CD4-positive, alpha-beta T cell treated with Interleukin-15 for 4 hours (primary cell): ENCODE measurements at places on chromosomes 7 and 10.
A peak's percentile ranks its signal among the peaks of the same experiment; 100 is the strongest.

DNA sequence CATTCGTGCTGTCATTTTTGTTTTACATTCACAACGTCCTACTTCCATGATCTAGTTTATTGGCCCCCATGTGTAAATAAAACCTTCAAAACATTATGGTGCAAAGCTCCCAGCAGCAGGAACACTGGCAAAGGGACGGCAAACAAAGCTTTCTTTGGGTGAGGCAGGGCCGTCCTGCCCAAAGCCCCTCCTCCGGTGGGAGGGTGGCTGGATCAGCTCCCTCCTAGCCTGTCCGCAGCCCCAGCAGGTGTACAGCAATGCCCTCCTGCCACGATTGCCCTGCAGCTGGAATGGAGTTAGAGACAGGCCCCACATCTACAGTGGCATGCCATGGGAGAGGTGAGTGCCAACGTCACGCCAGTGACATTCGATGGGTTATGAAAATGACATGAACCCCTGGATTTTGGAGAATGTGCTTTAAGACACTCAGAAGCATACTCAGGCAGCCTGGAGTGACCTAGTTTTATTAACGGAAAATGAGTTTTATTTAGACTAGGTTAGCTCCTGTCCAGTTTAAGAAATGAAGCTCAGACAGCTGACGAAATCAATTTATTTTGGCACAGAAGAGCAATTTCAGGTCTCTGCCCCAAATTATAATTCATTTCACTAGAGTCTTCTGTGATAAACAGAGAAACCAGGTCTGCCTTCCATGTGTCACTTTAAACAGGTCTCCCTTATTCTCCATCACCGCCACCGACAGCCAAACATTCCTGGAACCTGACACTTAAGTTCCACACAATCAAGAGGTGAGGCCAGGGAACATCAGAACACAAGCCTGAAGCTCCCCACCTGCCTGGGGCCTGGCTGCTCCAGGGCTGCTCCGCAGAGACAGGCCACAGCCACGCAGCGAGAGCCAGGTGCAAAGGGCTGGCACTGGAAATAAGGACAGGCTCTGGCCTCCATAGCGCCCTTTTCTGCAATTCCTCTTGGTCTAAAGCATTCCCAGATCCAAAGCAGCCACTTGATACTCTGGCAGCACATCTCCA, 50.1 kb downstream of the VOPP1 start:
- no peak for DNase-seq

DNA sequence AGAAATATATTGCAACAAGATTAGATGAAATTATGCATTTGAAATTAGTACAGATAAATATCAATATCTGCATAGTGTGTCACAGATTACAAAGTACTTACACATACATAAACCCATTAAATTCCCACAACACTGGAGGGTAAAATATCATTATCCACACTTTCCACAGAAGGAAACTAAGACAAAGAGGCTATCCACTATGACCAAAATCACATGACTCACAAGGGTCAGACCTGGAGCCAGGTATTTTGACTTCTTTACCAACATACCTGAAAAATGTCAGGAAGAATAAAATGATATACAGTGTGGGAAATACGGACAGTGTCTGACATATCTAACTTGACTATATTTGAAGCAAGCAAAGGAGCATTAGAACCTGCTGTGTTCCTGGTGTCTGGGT, 34.1 kb downstream of the HYCC1 start:
- DNase-seq = no peak

DNA sequence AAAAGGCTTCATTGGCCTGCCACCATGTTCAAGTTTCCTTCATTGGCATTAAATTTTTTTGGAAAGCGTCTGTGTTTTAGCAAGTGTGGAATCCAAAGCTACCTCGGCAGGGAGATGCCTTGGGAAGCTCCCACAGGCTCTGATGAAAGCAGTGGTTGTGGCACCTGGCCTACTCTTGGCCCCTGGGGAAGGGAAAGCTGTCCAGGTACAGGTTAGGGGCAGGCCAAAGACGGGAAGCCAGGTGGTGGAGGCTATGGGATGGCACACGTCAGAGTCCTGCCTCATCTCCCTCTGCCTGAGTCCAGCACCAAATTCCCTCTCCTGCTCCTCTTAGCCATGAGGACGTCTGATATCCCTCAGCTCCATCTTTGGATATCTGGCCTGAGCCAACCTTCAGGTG, 49.7 kb downstream of the C10orf120 start:
- DNase-seq = no peak

- no peak for DNase-seq
Measured at GRCh38 chr7:135109976-135110375, 37.9 kb upstream of the TMEM140 start.

DNA sequence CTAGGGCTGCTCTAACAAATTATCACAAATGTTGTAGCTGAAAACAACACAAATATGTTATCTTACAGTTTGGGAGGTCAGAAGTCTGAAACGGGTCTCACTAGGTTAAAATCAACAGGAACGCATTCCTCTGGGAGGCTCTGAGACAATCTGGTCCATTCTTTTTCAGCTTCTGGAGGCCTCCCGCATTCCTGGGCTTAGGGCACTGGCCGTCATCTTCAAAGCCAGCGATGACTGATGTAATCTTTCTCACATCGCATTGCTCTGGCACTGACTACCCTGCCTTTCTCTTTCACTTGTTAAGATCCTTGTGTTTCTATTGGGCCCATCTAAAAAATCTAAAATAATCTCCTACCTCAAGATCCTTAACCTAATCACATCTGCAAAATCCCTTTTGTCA, 1071.5 kb upstream of the C7orf33 start:
- no peak for DNase-seq

DNA sequence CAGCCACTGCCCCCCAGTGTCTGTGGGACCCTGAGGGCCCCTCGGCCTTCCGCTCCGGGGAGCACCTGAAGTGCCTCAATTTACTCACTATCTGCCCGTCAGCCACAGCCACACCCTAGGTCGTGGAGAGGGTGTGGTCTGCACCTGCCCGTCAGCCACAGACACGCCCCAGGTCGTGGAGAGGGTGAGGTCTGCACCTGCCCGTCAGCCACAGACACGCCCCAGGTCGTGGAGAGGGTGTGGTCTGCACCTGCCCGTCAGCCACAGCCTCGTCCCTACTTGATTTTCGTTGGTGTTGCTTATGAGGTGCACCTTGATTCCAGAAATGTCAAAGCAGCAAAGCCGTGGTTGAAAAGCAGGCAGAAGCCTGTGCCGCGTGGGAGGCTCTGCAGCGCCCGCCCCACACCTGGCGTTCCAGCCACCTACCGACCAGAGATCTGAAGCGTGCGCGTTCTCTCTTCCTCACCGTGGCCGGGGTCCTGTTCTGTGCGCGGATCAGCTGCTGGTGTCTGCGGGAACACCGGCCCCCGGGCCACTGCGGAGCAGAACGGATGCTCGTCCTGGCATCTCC, 101.6 kb downstream of the DYNC2I1 start:
- peak; percentile 35 for DNase-seq

GRCh38 chr7:146414937-146415336, 298.3 kb downstream of the CNTNAP2 start:
- no peak for DNase-seq

- DNase-seq = no peak
Measured at GRCh38 chr7:76246804-76247389, 45.2 kb downstream of the SRRM3 start.

DNA sequence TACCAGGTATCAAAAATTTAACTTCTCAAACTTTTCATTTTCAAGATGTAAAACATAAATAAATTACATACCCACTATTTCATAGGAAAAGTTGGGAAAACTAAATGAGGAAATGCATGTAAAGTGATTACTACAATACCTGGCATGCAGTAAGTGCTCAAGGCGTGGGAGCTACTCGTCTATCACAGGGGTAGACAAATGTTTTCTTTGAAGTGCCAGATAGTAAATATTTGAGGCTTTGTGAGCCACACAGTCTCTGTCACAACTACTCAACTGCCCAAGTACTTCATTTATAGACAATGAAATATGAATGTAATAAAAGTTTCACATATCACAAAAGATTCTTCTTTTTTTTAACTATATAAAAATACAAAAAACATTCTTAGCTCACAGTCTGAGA, 96.4 kb upstream of the PCGF5 start:
- DNase-seq = no peak

DNA sequence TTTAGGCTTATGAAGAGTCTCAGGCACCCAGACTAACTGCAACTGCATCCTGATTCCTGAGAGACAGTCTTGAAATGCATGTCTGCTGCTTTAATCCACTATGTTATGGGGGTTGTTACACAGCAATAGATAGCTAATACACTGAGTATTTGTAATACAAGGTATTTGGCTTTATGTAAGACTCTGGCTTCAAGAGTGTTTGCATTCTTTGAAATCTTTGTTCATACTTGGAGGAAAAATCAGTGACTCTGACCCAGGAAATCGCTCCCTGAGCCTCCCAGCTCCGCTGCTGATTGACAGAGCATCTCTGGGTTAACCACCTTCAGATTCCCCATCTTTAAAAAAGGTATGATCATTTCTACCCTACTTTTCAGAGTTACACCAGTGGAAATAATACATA, 133.9 kb downstream of the MTPAP start:
- DNase-seq = no peak

DNA sequence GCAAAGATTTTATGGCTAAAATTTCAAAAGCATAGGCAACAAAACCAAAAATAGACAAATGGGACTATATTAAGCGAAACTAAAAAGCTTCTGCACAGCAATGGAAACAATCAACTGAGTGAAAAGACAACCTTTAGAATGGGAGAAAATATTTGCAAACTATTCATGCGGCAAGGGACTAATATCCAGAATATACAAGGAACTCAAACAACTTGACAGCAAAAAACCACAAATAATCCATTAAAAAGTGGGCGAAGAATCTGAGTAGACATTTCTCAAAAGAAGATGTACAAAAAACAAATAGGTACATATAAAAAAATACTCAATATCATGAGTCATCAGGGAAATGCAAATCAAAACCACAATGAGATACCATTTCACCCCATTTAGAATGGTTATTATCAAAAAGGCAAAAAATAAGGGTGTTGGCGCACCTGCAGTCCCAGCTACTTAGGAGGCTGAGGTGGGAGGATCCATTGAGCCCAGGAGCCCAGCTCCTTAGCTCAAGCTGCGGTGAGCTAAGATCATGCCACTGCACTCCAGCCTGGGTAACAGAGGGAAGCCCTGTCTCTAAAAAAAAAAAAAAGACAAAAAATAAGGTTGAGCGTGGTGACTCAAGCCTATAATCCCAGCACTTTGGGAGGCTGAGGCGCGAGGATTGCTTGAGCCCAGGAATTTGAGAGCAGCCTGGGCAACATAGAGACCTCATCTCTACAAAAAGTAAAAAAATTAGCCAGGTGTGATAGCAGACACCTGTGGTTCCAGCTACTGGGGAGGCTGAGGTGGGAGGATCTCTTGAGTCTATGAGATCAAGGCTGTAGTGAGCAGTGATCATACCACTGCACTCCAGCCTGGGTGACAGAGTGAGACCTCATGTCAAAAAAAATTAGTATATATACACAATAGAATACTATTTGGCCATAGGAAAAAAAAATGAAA, 4.2 kb upstream of the CCM2 start:
- DNase-seq = peak; percentile 62

- DNase-seq = no peak
Measured at GRCh38 chr7:46764100-46764936, 817.6 kb downstream of the TNS3 start.

GRCh38 chr10:96339956-96340904, 18.6 kb downstream of the OPALIN start:
- DNase-seq = peak; percentile 31

GRCh38 chr10:97854743-97855142, 5.1 kb downstream of the GOLGA7B start:
- DNase-seq = no peak

DNA sequence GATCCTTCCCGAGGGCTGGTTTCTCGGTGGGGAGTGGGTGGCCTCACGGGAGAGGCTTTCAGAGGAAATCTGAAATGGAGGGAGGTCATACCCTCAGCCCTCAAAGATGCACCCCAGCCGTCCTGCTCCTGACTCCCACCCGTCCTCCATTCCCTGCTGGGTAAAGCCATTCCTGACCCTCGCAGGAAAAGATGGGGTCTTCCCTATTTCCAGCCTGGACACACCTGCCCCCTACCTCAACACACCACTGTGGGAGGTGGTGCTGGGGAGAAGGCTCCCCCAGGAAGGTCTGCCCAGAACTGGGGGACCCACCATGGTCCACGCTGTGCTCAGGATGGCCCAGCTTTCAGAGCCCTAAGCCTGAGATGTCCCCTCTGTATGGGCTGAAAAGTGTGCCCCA, 86.9 kb downstream of the CHST15 start:
- no peak for DNase-seq

GRCh38 chr7:1977876-1978441, 254.8 kb downstream of the MAD1L1 start:
- DNase-seq = no peak

GRCh38 chr7:156191090-156191489, 378.8 kb upstream of the SHH start:
- no peak for DNase-seq

DNA sequence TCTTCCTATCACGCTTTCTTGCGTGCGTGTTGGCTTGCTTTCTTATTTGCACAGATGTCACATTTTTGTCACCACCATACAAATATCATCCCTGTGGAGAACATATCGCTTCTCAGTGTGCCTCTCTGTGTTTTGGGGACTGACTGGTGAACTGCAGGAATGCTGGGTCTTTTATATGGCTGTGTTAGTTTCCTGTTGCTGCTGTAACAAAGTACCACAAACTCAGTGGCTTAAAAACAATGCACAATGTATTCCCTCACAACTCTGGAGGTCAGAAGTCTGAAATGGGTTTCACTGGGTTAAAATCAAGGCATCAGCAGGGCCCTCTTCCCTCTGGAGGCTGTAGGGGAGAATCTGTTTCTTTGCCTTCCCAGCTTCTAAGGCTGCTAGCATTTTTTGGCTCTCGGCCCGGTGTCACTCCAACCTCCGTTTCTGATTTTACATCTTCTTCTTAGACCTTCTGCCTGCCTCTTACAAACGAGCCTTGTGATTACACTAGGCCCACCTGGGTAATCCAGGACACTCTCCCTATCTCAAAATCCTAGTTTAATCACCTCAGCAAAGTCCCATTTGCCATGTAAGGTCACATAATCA, 82.0 kb downstream of the LRMDA start:
- no peak for DNase-seq

DNA sequence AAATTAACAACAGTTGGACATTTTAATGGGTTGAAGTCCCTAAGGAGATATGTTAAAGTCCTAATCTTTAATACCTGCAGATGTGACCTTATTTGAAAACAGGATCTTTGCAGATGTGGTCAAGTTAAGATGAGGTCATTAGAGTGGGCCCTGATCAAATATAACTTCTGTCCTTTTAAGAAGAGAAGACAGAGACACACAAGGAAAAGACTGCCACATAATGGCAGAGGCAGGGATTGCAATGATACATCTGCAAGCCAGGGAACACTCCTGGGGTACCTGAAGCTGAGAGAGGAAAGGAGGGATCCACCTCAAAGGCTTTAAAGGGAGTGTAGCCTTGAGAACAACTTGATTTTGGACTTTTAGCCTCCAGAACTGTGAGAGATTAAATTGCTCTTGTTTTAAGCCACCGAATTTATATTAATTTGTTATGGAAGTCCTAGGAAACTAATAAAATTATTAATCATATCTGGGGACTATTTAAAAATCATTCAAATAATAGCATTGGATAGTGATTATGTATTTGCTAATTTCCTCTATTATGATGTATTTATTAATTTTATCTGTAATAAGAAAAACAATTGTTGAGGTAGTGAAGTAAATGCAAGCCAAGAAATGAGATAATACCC, 700.0 kb upstream of the PCDH15 start:
- DNase-seq = no peak

- peak; percentile 78 for DNase-seq
Measured at GRCh38 chr7:45001138-45001694, 1.2 kb downstream of the CCM2 start.

GRCh38 chr10:117503244-117504205, 39.0 kb upstream of the EMX2 start:
- DNase-seq = no peak
